A549 treated with dexamethasone at 1 μM for 4 hours (cell line): ENCODE measurements at places on chromosomes 16 and 17. TPM values are rescaled to one million over a fixed set of nuclear protein-coding genes. Genes with fewer than 3 reads are reported as not detected.

The ERI2 gene
- total RNA-seq = 10.5 to 14.8 TPM (median 13.1 TPM) in 5 replicates

The EVPLL gene
- total RNA-seq = not detected in 5 replicates

The SPEM1 gene
- 0.09 to 0.18 TPM (median 0.12 TPM) in 4 of 5 replicates, not detected in the other for total RNA-seq

The DPEP2NB gene
- total RNA-seq = not detected in 5 replicates

The GSE1 gene
- 18.7 to 28.4 TPM (median 24.2 TPM) in 5 replicates for total RNA-seq

The STH gene
- not detected in 5 replicates for total RNA-seq

The RMI2 gene
- total RNA-seq = 25.2 to 32.3 TPM (median 30.3 TPM) in 5 replicates

The TIGD7 gene
- total RNA-seq = 0.80 to 2.0 TPM (median 1.4 TPM) in 5 replicates

The TBC1D3I gene
- 0.06 to 0.27 TPM (median 0.23 TPM) in 4 of 5 replicates, not detected in the other for total RNA-seq

The APOBR gene
- total RNA-seq = 0.06 to 0.08 TPM (median 0.06 TPM) in 4 of 5 replicates, not detected in the other

The CRK gene
- total RNA-seq = 88.1 to 108 TPM (median 99.7 TPM) in 5 replicates

The TBC1D3K gene
- total RNA-seq = not detected in 5 replicates

The GAST gene
- total RNA-seq = 0.22 to 0.50 TPM in 2 of 5 replicates, not detected in the others

The TPSG1 gene
- total RNA-seq = 0.08 to 0.09 TPM in 2 of 5 replicates, not detected in the others

The PRSS36 gene
- total RNA-seq = 0.62 to 1.4 TPM (median 0.99 TPM) in 5 replicates

The KLHL36 gene
- 17.2 to 27.5 TPM (median 23.6 TPM) in 5 replicates for total RNA-seq
